ENCODE measurements at places on chromosomes 5 and 9.
A peak's percentile ranks its signal among the peaks of the same experiment; 100 is the strongest.

DNA sequence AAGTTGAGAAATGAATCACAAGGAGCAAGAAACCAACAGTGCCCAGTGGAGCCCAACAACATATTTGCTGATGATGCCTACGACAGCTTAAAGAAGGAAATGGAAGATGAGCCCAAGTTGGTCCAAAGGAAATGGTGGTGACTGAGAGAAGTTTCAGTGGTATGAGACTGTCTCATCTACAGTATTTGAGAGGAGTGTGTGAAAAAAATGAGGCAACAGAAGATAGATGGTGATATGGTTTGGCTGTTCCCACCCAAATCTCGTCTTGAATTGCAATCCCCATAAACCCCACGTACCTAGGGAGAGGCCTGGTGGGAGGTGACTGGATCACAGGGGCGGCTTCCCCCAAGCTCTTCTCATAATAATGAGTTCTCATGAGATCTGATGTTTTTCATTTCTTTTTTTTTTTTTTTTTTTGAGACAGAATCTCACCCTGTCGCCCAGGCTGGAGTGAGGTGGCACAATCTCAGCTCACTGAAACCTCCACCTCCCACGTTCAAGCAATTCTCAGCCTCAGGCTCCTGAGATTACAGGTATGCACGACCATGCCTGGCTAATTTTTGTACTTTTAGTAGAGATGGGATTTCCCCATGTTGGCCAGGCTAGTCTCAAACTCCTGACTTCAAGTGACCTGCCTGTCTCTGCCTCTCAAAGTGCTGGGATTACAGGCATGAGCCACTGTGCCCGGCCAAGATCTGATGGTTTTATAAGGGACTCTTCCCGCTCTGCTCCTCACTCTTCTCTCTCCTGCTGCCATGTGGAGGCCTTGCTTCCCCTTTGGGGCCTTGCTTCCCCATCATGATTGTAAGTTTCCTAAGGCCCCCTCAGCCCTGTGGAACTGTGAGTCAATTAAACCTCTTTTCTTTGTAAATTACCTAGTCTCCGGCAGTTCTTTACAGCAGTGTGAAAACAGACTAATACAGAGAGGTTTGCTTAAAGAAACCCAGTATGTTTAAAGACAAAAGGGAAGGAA lies 30.2 kb downstream of the EFCAB9 start:
- no peaks in the 10 kb centered on the region for H3K27me3 ChIP-seq
- no peak overlapping the region for H3K4me3 ChIP-seq
- H3K27ac ChIP-seq, result no peak overlapping the region
- H3K4me1 ChIP-seq, result no peaks in the 10 kb centered on the region

DNA sequence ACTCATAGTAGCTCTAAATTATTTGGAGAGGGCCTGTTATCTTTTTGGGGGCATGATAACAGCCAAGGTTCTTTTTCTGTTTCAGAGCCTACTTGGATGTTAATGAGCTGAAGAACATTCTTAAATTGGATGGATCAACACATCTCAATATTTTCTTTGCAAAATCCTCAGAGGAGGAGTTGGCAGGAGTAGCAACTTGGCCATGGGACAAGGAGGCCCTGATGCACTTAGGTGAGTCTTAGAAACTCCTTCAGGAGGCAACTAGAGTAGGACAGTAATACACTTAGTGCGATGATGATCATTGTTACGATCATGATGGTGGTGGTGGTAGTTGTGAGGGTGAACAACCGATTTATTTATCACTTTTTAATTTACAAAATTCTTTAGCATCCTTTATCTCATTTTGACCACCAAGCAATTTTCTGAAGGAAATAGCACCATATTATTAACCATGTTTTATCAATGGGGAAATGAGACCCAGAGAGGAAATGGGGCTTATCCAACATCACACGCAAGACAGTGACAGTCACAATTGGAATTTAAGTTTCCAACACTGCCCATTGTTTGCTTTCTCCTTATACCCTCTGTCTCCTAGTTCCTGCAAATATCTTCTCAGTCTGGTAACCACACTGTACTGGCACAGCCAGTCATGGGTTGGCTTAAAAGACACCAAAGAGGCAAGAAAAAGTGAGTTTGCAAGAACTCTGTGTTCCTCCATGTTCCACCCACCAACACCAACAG lies 54.0 kb downstream of the PAPPA start:
- H3K27me3 ChIP-seq, result no peaks in the 10 kb centered on the region
- no peak overlapping the region for H3K27ac ChIP-seq
- no peaks in the 10 kb centered on the region for H3K36me3 ChIP-seq
- no peak overlapping the region for H3K4me3 ChIP-seq
- no peaks in the 10 kb centered on the region for H3K4me1 ChIP-seq
- DNase-seq, result no peak

- DNase-seq, result no peak
- no peaks in the 10 kb centered on the region for H3K4me1 ChIP-seq
- no peaks in the 10 kb centered on the region for H3K36me3 ChIP-seq
- H3K27ac ChIP-seq, result no peak overlapping the region
Measured at GRCh38 chr5:172156541-172156994, 31.5 kb downstream of the STK10 start.

GRCh38 chr5:64971513-64971912 lies 202.8 kb downstream of the CWC27 start:
- no peak overlapping the region for H3K27ac ChIP-seq
- no peak overlapping the region for H3K4me3 ChIP-seq
- no peaks in the 10 kb centered on the region for H3K27me3 ChIP-seq
- DNase-seq, result no peak

- H3K4me1 ChIP-seq, result no peaks in the 10 kb centered on the region
- DNase-seq, result peak; percentile 28
- no peak overlapping the region for H3K4me3 ChIP-seq
Measured at GRCh38 chr5:41637424-41637823, 127.0 kb upstream of the PLCXD3 start.

- H3K4me3 ChIP-seq, result no peak overlapping the region
- H3K4me1 ChIP-seq, result peaks cover 54% of the 10 kb centered on the region
- peak; percentile 59 for DNase-seq
- no peak overlapping the region for H3K27ac ChIP-seq
- H3K27me3 ChIP-seq, result no peaks in the 10 kb centered on the region
Measured at GRCh38 chr9:72592502-72593403, 71.3 kb downstream of the TMC1 start.

DNA sequence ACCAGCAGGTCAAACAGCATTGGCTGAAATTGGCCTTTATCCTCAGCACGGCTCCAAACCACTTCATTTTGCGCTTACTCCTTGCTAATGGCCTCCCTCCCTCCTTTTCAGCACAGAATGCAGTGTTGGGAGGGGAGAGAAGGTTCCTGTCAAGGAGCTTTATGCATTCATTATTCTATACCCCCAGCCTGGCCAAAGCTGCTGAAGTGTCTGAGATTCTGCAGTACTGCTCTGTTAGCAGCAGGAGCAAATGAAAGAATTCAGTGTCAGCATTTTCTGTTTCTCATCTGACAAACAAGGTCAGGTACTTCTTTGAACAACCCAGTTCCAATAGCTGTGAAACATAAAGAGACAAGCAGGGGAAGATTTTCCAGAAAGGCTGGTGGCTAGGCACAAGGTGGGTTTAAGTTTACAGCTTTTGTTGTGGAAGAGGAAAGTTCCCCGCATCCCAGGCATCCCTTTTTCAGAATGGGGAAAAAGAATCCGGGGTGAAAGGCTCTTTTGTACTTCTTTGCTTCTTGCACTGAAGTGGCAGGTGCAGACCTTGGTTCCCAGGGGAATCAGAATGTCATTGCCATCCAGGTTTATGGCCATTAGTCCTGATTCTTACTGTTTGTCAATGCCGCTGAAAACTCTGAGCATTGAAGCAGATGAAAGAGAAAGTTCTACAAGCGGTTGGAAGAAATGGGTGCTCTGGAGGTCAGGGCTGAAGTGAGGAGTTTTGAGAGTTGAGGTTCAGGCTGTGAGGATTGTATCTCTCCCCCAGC lies 109.3 kb upstream of the APC start:
- no peak for DNase-seq
- H3K4me3 ChIP-seq, result no peak overlapping the region
- no peak overlapping the region for H3K27ac ChIP-seq
- H3K27me3 ChIP-seq, result no peaks in the 10 kb centered on the region
- H3K36me3 ChIP-seq, result no peaks in the 10 kb centered on the region

DNA sequence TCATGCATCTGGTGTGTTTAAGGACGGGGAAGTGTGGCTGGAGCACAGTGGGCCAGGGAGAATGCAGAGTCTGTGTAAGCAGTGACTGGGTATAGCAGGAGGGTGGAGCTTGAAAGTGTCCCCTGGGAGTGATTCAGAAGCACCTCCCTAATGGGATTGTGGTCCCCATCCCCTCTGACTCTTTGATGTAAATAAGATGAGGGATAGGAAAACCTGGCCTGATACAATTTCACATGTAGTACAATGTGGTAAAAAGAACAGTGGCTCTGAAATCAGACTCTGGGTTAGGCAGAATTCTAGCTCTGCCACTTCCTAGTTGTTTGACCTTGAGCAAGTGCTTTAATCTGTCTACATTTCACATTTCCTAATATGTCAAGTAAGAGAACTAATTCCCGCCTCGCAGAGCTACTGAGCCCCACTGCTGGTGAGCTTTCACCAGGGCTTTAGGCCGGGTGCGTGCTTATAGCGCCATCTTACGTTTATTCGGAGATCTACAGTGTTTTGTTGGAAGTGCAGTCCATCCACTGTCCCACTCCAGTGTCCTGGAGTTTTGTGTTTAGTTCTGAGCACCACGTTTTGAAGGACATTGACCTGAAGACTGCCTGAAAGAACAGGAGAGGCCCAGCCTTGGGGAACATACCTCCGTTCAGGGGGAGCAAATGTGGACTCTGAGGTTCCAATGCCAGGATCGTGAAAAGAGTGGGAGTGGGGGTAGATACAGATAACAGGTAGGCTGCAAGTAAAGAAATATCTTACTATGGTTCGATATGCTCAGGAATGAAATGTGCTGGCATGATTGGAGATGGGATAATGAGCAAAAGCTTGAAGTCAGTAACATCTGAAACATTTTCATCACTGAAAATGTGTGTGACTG lies 51.2 kb upstream of the TESK1 start:
- peak overlapping the region; percentile 6 for H3K27ac ChIP-seq
- no peaks in the 10 kb centered on the region for H3K4me1 ChIP-seq
- H3K27me3 ChIP-seq, result no peaks in the 10 kb centered on the region
- H3K36me3 ChIP-seq, result no peaks in the 10 kb centered on the region
- DNase-seq, result peak; percentile 55
- H3K4me3 ChIP-seq, result no peak overlapping the region

DNA sequence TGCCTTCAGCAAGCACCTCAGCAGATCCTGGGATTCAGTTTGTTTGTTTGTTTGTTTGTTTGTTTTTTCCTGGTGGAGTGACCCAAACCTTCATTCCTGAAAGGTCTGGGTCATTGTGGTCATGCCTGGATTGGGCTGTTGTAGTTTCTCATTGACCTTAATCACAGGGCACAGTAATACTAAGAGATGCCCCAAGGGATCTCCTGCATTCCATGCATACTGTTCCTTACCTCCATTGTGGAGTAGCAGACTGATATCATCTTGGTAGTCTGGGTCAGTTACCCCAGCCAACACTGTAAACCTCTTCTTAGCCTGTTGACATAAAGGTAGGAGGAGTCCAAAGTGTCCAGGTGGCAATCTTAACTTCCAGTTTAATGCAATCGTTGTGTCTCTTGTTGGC lies 1466.7 kb upstream of the CDH9 start:
- no peaks in the 10 kb centered on the region for H3K4me1 ChIP-seq
- H3K4me3 ChIP-seq, result no peak overlapping the region
- H3K36me3 ChIP-seq, result no peaks in the 10 kb centered on the region
- DNase-seq, result no peak
- H3K27me3 ChIP-seq, result no peaks in the 10 kb centered on the region

GRCh38 chr9:17484906-17485305 lies 94.0 kb upstream of the SH3GL2 start:
- no peak overlapping the region for H3K27ac ChIP-seq
- no peaks in the 10 kb centered on the region for H3K36me3 ChIP-seq
- H3K4me1 ChIP-seq, result no peaks in the 10 kb centered on the region
- H3K4me3 ChIP-seq, result no peak overlapping the region

GRCh38 chr5:66993448-66993847 lies 203.2 kb downstream of the CD180 start:
- no peaks in the 10 kb centered on the region for H3K36me3 ChIP-seq
- H3K4me1 ChIP-seq, result no peaks in the 10 kb centered on the region
- no peak overlapping the region for H3K4me3 ChIP-seq
- H3K27me3 ChIP-seq, result no peaks in the 10 kb centered on the region
- H3K27ac ChIP-seq, result no peak overlapping the region
- no peak for DNase-seq

DNA sequence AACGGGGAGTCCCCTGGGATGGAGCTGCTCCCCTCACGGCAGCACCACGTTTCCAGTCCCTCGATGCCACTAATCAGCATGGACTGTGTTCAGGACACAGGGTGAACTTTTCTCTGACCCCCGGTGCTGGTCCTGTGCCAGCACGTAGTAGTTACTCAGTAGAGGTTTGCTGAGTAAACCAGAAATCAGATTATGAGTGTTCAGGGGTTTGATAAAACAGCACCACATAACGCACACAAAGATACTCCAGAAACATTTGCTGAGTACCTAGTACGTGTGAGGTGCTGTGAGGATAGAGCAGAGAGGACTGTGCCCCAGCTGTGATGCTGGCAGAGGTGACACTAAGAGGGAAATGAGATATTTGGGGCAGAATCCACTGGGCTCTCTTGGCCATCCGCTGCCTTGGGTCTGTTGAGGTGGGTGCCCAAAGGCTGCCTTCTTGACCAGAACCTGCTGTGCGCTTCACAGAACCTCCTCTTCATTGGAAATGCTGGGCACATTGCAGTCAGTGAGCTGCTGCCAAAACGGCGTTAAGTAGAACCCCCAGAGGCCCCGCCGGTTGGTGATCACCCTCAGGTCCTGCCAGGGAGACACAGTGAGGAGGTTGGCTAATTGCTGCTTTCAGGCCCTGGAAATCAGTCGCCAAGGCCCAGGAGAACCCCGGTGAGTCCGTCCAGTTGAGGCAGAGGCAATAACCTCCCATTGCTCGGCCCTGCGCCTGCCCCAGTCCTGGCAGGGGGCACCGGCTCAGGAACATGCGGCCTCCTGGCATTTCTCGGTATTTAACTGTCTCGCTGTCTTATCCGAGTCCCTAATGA lies 49.4 kb downstream of the NEURL1B start:
- DNase-seq, result no peak
- no peak overlapping the region for H3K4me3 ChIP-seq
- peaks cover 17% of the 10 kb centered on the region for H3K4me1 ChIP-seq
- no peaks in the 10 kb centered on the region for H3K27me3 ChIP-seq
- no peak overlapping the region for H3K27ac ChIP-seq
- H3K36me3 ChIP-seq, result no peaks in the 10 kb centered on the region
